ENCODE measurements at places on chromosomes 4 and X.

- no peak for DNase-seq
Observed at GRCh38 chrX:70480660-70481018, 36.0 kb downstream of the DLG3 start.

DNA sequence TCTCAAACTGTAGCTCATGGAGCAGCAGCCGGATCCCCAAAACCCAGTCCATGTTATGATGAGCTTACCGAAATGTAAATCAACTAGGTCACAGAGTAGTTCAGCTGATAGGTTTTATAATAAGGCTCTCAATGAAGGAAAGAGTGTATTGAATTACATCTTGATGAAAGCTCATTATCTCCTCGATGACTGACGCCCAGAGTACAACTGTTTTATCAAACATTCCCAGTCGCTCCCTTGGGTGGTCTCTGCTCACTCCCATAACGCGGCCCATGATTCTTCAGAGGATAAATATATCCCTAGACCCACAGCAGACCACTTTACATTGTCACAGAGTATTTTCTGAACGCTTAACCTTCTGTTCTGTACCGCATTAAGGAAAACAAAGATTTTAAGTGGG is 452.3 kb upstream of the GALNT7 start:
- DNase-seq, result no peak

DNA sequence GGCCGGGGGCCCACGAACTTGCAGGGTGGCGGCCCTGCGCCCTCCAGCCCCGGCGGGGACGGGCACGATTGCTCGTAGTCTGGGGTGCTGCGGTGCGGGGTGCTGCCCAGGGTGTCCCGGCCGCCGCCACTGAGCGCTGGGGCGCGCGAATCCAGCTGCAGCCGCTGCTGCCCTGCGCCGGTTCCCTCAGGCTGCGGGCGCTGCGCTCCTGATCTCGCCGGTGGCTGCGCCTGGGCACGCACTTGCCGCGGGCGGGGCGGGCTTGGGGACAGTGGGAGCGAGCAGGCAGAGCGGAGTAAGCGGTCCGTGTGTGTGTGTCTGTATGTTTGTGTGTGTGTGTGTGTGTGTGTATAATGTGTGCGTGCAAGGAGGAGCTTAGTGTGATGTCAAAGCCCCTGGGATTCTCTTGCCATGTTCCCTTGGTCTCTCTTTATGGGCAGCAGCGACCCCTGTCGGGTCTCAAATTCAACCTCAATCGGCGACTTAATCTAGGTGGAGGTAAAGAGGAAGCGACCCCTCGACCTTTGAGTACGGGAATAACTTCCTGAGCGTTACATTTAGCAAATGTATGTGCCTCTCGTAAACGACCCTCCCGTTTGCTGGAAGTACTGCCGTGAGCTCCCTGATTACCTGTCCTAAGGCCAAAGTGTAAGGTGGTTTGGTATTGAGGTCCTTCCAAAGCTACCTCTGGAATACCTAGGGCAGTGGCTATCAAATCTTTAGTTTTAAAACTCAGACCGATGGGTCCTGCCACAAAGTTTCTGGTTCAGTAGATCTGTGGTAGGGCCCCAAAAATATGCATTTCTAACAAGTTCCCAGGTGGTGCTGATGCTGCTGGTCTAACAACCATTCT is at the start of gene RNF150:
Gene RNF150 (minus strand): TSS at position 324 of the 853 bp plus-strand sequence.
- peak; percentile 63 for DNase-seq

- DNase-seq, result no peak
Observed at GRCh38 chrX:128310912-128311311, 258.7 kb upstream of the ACTRT1 start.

DNA sequence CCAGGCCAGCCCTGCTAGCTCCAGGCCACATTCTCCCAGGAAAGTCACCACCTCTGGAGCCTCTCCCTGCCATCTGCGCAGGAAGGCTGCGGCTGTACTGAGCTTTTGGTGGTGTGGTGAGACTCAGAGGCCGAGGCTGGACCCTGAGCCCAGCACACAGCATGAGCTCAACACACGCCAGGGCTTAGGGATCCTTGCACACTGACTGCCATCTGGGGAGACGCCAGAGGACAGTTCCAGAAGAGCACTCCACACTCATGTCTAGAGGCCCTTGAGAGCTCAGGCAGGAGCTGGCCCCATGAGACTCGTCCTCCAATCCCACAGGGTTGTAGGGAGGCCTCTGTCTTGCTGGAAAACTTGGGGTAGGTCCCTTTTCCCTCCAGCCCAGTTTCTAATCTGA is 40.6 kb downstream of the ABLIM2 start:
- no peak for DNase-seq

DNA sequence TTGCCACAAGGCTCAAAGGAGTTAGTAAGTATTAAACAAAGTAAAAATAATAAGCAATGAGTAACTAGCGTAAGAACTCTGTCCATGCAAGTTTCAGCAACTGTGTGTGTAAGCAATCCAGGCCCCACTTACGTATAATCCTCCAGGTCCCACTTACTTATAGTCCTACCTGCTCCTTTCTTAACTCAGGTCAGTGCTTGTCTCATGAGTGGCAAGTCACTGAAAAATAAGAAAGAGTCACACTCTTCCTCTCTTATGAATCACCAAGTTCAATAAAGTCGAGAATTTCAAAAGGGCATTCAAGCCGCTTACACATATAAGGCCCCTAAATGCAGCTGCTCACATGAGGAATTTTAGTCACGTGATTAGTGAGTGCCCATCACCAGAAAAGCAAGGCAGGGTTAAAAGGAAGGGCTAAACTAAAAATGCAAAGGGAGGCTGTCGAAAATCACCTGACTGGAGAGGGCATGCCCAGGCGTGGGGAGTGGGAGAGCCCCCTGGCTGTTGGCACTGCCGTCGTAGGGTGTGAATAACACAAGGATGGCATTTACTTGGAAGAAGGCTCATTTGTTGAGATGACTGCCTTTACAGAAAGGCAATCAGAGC is 58.2 kb downstream of the ZNF827 start:
- no peak for DNase-seq

DNA sequence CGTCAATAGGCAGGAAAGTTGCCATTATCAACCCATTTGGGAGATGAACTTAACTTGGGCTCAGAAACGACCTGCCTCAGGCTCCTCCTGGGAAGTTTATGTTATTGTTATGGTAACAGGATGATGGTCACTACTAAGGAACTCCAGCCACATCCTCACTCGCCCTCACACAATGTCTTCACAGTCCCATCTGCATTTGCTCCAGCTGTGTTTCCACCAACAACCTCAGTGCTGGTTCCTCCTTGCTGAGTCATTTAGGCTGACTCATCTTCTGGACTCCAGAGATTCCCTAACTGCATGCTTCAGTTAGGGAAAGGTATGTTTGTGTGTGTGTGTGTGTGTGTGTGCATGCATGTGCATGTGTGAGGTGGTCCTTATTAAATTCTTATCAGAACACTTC is 293.4 kb upstream of the BOD1L1 start:
- DNase-seq, result no peak

DNA sequence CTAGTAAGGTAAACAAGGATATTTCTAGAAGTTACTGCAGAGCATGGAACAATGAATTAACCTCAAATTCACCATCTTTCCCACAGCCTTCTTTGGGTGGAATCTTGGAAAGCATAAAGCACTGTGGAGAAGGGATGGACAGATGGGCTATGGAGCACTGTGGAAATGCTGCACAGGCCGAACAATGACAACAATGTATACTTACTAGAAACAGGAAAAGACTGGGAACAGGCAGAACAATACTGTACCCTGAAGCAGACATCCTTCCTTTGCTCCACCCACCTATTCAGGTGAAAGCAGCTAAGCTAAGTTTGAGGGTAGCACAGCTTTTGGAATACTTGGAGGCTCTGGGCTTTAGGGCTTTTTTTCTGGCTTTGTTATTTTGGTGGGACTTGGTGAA is 250.6 kb upstream of the KLF8 start:
- no peak for DNase-seq

DNA sequence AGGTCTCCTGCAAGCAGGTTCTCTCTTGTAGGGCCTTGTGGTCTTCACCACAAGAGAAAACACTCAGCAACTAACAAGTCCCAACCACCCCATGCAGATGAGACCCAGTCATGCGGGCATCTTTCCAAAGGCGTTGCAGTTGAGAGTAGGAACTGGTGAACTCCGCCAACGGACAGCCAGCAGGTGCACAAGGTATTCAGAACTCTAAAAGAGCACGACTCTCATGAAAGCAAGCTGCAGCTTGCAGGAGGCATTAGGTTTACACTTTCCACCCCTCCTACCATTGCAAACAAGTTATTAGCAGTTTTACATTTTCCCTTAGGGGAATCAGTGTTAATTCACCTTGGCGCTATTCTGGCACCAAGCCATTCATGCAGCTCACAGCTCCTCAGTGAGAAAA is 173.4 kb upstream of the KIT start:
- no peak for DNase-seq

GRCh38 chr4:149889991-149890390 is 74.3 kb upstream of the IQCM start:
- no peak for DNase-seq

DNA sequence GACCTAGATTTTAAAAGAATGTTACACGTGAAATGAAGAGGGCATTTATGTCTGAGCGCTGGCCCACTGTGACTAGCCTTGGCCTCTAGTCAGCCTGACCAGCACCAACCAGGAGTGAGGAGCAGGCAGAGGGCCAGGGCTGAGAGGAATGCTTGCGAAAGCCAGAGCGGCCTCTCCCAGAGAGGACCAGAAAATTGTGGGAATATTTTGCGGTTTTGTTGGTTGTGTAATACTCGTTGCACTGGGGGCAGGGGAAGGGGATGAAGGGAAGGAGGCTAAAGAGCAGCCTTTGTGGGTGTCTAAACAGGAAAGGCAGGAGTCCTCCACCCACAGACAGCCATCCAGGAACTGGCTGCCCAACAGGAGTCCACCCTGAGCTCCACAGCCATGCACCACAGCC is 3.8 kb downstream of the GABRE start:
- DNase-seq, result no peak

DNA sequence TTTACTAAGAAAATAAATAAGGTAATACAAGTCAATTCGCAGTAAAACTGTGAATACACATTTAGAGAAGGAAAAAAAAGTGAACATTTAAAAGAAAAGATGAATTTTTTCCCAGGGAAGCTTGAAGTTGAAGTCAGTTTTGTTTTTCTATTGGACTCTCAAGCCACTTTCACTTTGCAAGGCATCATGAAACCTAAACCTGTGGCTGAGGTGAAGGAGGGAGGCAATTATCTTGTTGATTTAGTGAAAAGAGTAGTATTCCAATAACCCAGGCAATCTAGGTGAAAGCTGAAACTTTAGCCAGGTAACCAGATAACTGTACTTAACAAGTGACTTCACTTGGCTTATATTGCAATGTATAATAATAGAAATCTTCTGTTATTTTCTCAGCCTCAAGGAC is 138.6 kb downstream of the HDX start:
- DNase-seq, result no peak

DNA sequence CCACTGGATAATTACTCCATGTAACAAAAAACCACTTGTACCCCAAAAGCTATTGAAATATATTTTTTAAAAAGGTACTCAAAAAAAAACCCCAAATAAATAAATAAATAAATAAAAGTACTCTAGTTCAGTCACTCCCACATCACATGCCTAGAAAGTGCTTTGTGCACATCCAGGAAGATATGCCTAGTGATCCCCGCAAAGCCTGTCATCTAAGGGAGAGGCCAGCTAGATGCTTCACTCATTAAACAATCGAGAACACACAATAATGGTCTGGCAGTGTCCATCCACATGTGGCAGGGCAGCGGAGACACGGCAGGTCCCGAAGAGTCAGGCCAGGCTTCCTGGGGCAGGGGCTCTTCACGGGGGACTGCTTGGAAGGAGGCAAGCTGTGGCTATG is 47.6 kb downstream of the RAB33B start:
- DNase-seq, result no peak

DNA sequence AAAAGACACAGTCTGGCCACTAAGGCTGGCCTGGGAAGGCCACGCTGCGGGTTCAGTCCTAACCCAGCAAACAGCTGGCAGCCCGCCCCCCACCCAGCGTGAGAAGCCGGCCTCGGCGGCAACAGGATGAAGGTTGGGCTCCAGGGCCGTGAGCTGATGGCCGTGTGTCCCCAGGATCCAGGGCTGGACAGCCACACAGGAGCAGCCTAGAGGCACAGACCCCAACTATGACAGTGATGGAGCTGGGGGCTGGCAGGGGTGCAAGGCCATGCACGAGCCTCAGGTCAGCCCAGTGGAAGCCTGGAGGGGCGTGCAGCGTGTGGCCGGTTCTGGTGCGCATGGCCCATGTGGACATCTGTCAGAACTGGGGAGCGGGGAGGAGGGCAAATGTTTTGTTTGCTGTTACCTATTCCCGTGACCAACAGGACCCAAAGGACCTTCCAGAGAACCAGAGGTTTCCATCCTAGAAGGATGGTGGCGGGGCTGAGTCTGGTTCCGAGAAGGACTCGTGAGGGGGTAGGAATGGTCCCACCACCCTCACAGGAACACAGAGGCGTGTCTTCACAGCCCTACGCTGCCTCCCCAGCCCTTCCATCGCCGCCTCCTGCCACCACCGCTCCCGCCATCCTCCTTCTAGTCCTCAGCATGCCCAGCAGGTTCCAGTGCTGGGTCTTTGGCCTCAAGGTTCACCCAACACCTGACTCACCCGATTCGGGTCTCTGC is 46.5 kb downstream of the ZFYVE28 start:
- DNase-seq, result no peak

DNA sequence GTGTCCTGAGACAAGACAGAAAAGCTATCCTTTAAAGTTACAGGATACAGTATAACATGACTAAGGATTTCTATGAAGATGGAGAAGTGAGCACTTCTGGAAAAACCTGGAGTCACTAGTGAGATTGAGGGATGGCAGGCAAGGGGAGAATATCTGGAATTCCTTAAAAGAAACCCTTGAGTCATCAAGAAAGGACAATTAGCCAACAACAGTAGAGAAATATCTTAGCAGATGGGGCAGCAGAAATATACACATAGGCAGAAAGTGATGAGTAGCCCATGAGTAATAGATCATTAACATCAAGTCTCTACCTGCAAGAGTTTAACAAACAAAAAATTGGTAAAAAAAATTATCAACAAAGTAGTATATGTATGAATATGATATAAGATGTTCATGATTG is 858.8 kb upstream of the FRG1 start:
- no peak for DNase-seq

DNA sequence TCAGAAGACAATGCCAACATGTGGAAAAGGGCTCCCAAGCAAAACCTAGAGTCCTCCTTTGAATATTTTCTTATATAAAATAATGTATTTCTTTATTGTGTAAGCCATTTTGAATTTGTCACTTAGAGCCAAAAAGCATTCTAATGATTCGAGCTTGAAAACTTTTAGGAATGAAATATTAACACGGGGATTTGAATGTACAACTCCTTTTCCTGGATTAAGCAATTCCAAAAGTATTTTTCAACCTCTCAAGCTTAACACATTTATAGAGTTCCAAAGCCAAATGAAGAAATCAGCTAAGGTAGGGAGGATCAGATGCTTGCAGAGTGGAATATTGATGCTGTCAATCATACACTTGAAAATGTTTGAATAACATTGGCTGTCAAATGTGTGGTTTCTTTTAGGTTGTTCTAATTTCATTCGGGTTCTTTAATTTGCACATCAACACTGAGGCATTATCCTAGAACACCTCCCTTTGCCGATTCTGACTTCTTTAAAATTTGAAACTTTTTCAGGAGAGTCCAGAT is 67.2 kb upstream of the ETNPPL start:
- DNase-seq, result no peak

GRCh38 chrX:12986886-12987285 is 12.0 kb downstream of the TMSB4X start:
- no peak for DNase-seq

GRCh38 chr4:7638984-7639789 is 204.5 kb upstream of the PSAPL1 start:
- no peak for DNase-seq

GRCh38 chr4:140090215-140090731 is 63.7 kb downstream of the MAML3 start:
- DNase-seq, result no peak
